ENCODE measurements at places on chromosomes 16 and 17. TPM values are rescaled to one million over a fixed set of nuclear protein-coding genes. Genes with fewer than 3 reads are reported as not detected.

Gene HBA1
- total RNA-seq = not detected

Gene COX6A2
- not detected for total RNA-seq

Gene WFIKKN1
- 0.90 TPM for total RNA-seq

Gene VMO1
- total RNA-seq = not detected

Gene TEKT1
- total RNA-seq = not detected

Gene PRAC1
- not detected for total RNA-seq

Gene CPPED1
- total RNA-seq = not detected

DNA sequence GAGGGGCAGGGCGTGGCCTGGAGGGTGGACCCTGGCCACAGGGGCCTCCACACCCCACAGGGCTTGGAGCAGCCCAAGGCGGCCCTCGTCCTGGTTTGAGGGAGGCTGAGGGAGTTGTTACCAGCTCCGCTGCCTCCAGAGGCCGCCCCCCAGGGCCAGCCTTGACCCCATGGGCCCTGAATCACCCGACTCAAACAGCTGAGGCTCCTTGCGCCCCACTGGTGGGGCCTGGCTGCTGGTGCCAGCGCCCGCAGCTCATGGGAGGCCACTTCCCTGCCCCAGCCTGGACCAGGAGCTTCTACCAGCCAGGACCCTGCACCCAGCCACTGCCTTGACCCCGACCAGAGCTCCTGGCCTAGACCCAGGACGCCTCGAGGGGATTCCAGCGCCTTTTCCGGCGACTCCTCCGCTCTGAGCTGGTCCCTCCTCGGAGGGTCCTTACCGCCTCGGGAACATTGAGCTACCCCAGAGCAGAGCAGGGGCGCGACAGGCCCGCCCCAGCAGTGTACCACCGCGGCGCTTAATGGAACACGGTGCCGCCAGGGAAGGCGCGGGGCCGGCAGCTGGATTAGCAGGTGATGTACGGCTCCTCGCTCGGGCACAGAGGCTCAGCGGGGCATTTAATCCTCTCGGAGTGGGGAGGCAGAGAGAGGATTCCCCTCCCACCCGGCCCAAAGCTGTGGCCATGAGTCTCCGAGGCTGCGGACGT lies 37.2 kb downstream of the GSE1 start:
- H3K27ac ChIP-seq = no peak overlapping the region
- no peak for DNase-seq
- no peaks in the 10 kb centered on the region for H3K27me3 ChIP-seq
- H3K4me3 ChIP-seq = no peak overlapping the region
- peaks cover 31% of the 10 kb centered on the region for H3K4me1 ChIP-seq
- H3K36me3 ChIP-seq = peaks cover 44% of the 10 kb centered on the region

DNA sequence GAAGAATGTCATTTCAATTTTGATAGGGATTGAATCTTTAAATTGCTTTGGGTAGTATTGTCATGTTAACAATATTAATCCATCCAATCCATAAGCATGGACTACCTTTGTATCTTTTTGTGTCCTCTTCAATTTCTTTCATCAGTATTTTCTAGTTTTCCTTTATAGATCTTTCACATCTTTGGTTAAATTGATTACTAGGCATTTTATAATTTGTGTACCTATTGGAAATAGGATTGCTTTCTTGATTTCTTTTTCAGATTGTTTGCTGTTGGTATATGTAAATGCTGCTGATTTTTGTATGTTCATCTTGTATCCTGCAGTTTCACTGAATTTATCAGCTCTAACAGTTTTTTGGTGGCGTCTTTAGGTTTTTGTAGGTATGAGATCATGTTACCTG lies 24.1 kb upstream of the BCAS3 start:
- no peak overlapping the region for H3K4me3 ChIP-seq
- no peaks in the 10 kb centered on the region for H3K27me3 ChIP-seq
- no peak for DNase-seq
- H3K27ac ChIP-seq = no peak overlapping the region
- H3K4me1 ChIP-seq = no peaks in the 10 kb centered on the region

- no peak overlapping the region for H3K4me3 ChIP-seq
- H3K27ac ChIP-seq = no peak overlapping the region
- H3K27me3 ChIP-seq = peaks cover 47% of the 10 kb centered on the region
- peaks cover 16% of the 10 kb centered on the region for H3K4me1 ChIP-seq
- DNase-seq = no peak
Measured at GRCh38 chr16:56980792-56981724, 8.3 kb upstream of the NLRC5 start.

- H3K36me3 ChIP-seq = peaks cover 43% of the 10 kb centered on the region
- H3K27ac ChIP-seq = no peak overlapping the region
- peaks cover 37% of the 10 kb centered on the region for H3K4me1 ChIP-seq
Measured at GRCh38 chr16:57795431-57795878, 6.8 kb downstream of the KIFC3 start.

DNA sequence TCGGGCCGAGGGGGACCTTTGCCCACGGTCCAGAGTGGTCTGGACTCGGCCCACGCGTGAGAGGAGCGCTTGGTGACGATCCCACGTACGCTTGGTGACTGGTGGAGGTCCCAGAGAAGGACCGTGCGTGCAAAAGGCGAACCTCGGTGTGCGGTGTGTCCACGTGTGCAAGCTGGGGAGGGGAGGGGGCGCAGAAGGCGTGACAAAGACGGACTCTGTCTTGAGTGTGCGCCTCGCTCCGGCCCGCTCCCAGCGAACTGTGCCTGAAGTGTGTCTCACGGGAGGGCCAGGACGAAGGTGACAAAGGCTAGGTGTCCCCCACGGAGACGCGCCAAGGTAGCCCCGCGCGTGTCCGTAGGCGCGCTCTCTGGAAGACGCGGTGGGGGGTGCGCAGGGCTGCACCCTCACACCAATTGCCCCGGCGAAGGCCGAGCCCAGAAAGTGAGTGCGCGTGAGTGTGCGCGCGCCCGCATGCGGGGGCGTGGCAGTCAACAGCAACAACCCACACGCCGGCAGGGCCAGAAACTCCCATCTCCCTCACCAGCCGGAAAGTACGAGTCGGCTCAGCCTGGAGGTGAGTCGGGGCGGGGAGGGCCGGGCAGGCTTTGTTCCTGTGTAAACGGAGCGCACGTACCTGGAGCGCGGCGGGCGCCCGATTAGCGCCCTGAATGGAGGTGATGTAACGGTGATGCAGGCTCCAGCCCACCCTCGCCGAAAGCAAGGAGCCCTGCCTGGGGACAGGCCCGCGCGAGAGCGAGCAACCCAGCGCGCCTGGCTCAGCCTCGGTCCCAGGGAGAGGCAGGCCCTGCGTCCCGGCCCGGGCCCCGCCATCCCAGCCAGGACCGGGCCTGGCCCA lies at the start of gene GPRC5C:
GPRC5C (plus strand) TSS at position 521 of the 856 bp plus-strand sequence. CDS start 7,689 bp downstream, outside the sequence.
- peak; percentile 84 for DNase-seq
- peaks cover 31% of the 10 kb centered on the region for H3K36me3 ChIP-seq
- H3K27ac ChIP-seq = peak within 1 kb of the TSS; percentile 86
- H3K4me1 ChIP-seq = peaks cover 43% of the 10 kb centered on the region

DNA sequence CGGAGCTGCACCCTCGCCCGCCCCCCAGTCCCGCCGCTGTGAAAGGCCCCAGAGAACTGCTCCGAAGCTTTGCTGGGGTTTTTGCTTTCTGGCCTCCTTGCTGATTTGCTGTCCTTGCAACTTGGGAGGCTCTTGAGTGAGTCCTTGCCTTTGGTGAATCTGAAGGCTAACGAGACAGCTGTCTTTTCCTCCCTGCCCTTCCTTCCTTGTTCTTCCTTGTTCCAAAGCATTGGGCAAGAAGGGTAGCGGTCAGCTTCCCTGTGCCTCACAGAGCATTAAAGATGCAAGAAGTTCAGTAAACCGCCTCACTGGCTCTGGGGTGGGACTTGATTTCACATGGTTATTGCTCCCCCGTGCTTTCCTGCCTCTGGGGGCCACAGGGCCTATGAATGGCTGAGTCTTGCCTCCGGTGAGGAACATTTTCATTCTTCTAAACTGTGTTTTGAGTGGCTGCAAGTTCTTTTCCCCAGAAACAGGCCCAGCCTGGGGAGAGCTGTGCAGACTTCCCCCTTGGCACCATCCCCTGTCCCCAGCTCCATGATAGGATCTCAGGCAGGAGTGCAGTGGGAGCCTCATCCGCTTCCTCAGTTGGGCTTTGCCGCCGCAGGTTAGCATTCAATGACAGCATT lies 1.4 kb downstream of the YPEL2 start:
- DNase-seq = no peak
- H3K4me3 ChIP-seq = peak overlapping the region; percentile 73
- H3K4me1 ChIP-seq = peaks cover 17% of the 10 kb centered on the region
- H3K36me3 ChIP-seq = peaks cover 24% of the 10 kb centered on the region
- H3K27me3 ChIP-seq = peaks cover 18% of the 10 kb centered on the region

- peaks cover 7% of the 10 kb centered on the region for H3K4me1 ChIP-seq
- H3K27me3 ChIP-seq = no peaks in the 10 kb centered on the region
- H3K36me3 ChIP-seq = peaks cover 50% of the 10 kb centered on the region
- no peak overlapping the region for H3K27ac ChIP-seq
Measured at GRCh38 chr17:48634493-48635208, 8.5 kb upstream of the HOXB9 start.

GRCh38 chr17:70208825-70209555 lies 39.7 kb downstream of the KCNJ2 start:
- no peak overlapping the region for H3K4me3 ChIP-seq
- no peak overlapping the region for H3K27ac ChIP-seq
- no peaks in the 10 kb centered on the region for H3K27me3 ChIP-seq
- no peaks in the 10 kb centered on the region for H3K4me1 ChIP-seq

GRCh38 chr16:66293932-66294331 lies 72.6 kb upstream of the CDH5 start:
- H3K4me1 ChIP-seq = no peaks in the 10 kb centered on the region
- peaks cover 50% of the 10 kb centered on the region for H3K27me3 ChIP-seq
- no peak for DNase-seq

DNA sequence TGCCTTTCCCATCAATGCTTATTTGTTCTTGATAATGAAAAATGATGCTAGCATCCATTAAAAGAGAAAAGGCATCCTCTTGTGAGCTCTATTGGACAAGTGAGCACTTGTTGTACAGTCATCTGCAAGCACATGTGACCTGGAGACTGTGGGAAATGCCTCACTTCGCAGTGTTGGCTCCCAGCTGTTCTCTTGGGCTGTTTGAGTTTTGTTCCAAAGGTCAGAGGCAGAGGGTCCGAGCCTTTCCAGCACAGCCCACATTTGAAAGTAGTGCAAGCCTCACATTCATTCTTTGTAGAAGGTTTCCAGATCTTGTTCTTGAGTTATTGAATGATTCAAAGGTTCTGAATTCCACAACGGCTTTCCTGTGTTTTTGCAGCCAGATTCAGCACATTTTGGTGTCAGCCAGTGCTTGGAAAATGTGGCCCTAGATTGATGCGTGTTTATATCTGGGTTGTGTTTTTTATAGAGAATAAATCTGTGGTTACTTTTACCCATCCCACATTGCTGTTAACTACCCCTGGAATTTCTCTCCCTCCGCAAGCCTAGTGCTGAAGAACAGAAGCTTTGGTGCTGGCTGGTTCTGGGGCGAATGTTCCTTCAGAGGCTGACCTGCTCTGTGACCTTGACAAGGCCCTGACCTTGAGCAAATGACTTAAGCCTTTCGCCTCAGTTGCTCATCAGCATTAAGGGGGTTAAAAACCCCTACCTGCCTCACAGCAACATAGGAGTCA lies 49.8 kb downstream of the CDH1 start:
- peaks cover 61% of the 10 kb centered on the region for H3K36me3 ChIP-seq
- no peak for DNase-seq
- H3K4me3 ChIP-seq = no peak overlapping the region
- H3K4me1 ChIP-seq = peaks cover 45% of the 10 kb centered on the region
- no peaks in the 10 kb centered on the region for H3K27me3 ChIP-seq

DNA sequence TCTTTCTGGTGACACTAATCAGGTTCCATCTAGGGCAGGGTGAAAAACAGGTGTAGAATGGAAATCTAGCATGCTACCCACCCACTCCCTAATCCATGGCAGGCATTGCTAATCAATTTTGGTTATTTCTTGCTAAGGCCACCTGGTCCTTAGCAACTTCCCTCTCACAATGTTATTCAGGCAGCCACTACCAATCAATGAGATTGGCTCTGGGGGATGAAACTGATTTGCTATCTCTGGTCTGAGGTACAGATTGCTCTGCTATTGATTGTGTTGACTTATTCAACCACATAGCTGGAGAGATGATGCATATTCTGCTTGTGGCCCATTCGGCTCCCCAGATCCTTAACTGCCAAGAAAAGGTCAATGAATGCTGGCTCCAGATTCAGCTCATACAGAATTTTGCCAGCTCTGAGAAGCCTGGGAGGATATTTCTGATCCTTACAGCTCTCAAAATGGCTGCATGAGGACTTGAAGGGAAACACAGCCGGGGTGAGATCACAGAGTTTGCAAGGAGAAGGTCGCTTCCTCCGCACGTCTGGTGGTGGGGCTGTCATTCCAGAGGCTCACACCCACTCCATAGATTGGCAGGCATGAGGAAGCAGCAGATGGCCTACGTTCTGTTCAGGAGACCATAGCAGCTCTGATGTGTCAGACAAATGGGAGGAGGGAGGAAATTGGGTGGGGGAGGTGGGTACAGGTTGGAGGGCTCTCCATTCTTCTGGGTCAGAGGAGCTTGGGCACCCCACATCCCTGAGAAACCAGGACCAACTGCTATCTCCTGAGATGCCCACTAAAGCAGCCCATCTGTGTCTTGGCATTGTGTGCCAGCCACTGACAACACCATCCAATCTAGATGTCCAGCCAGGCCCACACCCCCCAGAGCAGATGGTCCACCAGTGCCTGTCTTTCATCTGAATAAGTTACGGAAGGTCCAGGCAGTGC lies 22.3 kb downstream of the SEZ6 start:
- H3K4me1 ChIP-seq = no peaks in the 10 kb centered on the region
- DNase-seq = no peak
- H3K27ac ChIP-seq = no peak overlapping the region
- no peak overlapping the region for H3K4me3 ChIP-seq

DNA sequence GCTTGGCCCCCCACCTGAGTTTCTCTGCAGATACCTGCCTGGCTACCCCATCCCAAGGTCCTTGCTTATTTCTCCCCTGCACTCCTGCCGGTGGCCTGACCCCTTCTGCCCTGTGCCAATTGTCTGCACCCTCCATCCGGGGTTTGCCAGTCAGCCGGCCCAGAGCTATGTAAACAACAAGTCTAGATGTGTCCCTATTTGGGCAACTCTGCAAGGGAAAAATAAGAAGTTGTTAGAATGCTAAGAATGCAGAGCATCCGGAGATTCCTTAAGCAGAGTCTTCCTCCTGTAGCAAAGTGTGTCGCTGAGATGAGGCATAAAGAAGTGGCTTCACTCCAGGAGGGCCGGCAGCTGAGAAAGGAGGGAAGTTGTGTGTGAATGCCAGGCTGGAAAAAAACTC lies 46.6 kb downstream of the RGS9 start:
- H3K36me3 ChIP-seq = no peaks in the 10 kb centered on the region
- H3K4me3 ChIP-seq = no peak overlapping the region
- peaks cover 9% of the 10 kb centered on the region for H3K4me1 ChIP-seq
- peaks cover 65% of the 10 kb centered on the region for H3K27me3 ChIP-seq

GRCh38 chr17:48153691-48154358 lies 46.3 kb downstream of the SNX11 start:
- no peaks in the 10 kb centered on the region for H3K36me3 ChIP-seq
- peak; percentile 66 for DNase-seq
- peaks cover 17% of the 10 kb centered on the region for H3K27me3 ChIP-seq
- no peak overlapping the region for H3K27ac ChIP-seq
- H3K4me3 ChIP-seq = no peak overlapping the region

DNA sequence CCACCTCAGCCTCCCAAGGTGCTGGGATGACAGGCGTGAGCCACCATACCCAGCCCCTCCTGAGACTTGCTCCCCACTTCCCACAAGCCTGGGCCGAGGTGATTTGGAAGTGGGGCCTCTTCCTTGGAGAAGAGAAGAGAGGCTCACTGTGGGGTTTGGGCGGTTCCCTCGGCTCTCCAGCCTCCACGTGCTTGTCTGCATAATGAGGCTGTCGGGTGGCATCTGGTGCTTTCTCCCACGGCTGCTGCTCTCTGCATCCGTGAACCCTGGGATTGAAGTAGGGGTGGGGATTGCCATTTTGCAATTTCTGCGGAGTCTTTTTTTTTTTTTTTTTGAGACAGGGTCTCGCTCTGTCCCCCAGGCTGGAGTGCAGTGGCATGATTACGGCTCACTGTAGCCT lies 101.4 kb downstream of the RAP1GAP2 start:
- peaks cover 29% of the 10 kb centered on the region for H3K4me1 ChIP-seq
- peaks cover 10% of the 10 kb centered on the region for H3K36me3 ChIP-seq
- no peak overlapping the region for H3K27ac ChIP-seq
